ENCODE measurements at places on chromosomes 1 and 21.
A peak's percentile ranks its signal among the peaks of the same experiment; 100 is the strongest.

- DNase-seq = no peak
Measured at GRCh38 chr1:104932949-104933679, 1183.4 kb downstream of the AMY1C start.

- DNase-seq = no peak
Measured at GRCh38 chr1:184597650-184598357, 156.9 kb downstream of the EDEM3 start.

DNA sequence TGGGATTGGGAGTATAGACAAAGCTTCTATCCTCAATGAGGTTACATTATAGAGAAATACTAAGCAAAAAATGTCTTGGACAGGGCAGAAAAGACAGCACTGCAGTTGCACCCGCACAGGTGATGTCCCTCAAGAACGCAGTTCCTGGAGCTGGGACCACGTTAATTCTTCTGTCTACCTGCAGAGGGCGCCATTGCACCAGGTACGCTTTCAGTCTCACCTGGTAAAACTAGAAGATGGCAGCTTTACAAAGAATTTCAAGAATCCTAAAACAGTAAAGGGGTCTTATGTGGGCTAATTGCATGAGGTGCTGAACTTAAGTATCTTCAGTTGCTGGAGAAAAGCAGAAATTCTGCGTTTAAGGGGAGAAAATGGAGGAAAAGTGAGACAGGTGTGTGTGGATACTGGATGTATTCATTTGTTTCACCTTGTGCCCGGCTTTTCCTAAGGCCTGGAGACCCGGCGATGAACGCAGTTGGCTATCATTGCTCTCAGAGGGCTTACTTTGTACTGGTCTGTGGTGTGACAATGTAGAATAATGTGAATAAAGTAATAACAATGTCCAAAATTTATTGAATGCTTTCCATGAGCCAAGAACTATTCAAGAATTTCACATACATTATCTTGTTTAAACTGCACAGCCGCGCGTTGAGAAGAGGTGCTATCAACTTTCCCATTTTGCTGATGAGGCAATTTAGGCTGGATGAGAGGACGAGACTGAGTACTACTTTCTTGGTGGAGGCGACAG lies 276.3 kb upstream of the GREM2 start:
- DNase-seq = peak; percentile 67

- no peak for DNase-seq
Measured at GRCh38 chr1:223114871-223115270, 28.2 kb downstream of the TLR5 start.

DNA sequence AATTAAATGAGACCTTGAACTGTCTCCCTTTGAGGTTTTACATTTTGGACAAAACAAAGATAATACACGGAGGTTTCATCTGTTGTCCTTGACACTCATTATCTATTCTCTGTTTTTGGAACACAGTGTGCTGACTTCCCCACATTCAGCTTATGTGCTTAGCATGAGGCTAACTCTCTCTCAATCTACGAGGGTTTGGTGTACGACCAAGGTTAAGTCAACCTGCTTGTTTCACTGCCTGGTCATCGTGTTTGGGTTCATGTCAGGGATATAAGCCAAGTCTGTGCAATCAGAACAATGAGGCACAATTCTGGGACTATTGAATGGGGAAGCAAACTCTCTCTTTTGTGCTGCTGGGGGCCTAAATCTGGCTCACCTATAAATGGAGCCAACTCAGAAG lies 328.5 kb upstream of the USP25 start:
- no peak for DNase-seq

- no peak for DNase-seq
Measured at GRCh38 chr21:32131164-32131563, 147.7 kb downstream of the MIS18A start.

GRCh38 chr1:47765742-47766485 lies 231.3 kb downstream of the TRABD2B start:
- DNase-seq = no peak

Measured in ecto neural progenitor cell (in vitro differentiated cells).